ENCODE measurements at places on chromosomes 13 and 19. TPM values are rescaled to one million over a fixed set of nuclear protein-coding genes. Genes with fewer than 3 reads are reported as not detected.

GRCh38 chr13:63433546-63434150 is 2018.0 kb upstream of the PCDH20 start:
- no peak overlapping the region for H3K4me3 ChIP-seq
- H3K36me3 ChIP-seq: no peaks in the 10 kb centered on the region
- no peaks in the 10 kb centered on the region for H3K27me3 ChIP-seq
- no peaks in the 10 kb centered on the region for H3K4me1 ChIP-seq
- no peak for DNase-seq

DNA sequence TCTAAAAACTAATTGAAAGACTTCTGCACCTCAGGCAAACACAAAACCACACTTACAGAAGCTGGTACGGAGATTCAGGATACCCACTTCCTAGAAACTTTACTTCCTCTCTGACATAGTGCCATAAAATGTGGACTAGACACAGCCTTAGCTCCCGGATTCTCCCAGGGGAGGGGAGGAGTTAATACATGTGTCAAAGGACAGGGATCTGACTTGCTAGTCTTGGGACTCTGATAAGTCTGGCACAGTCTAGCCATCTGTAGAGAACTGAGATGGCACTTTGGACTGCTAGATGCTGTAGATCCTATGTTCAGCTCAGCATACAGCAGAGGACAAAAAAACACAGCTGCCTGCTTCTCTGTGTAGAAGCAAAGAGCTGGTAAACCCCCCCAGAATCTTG is 769.8 kb upstream of the MIR17HG start:
- no peaks in the 10 kb centered on the region for H3K27me3 ChIP-seq
- H3K4me3 ChIP-seq: no peak overlapping the region
- H3K4me1 ChIP-seq: no peaks in the 10 kb centered on the region
- no peak overlapping the region for H3K27ac ChIP-seq

GRCh38 chr13:111952814-111953213 is 114.1 kb upstream of the SOX1 start:
- no peak for DNase-seq
- H3K27ac ChIP-seq: no peak overlapping the region
- H3K4me1 ChIP-seq: no peaks in the 10 kb centered on the region
- H3K36me3 ChIP-seq: no peaks in the 10 kb centered on the region

GRCh38 chr19:9427941-9428340 is 7.4 kb downstream of the ZNF266 start:
- no peaks in the 10 kb centered on the region for H3K27me3 ChIP-seq
- no peak overlapping the region for H3K4me3 ChIP-seq
- H3K27ac ChIP-seq: no peak overlapping the region
- DNase-seq: no peak
- no peaks in the 10 kb centered on the region for H3K4me1 ChIP-seq
- peaks cover 20% of the 10 kb centered on the region for H3K36me3 ChIP-seq

- no peaks in the 10 kb centered on the region for H3K36me3 ChIP-seq
- H3K27ac ChIP-seq: no peak overlapping the region
- H3K4me3 ChIP-seq: no peak overlapping the region
- no peaks in the 10 kb centered on the region for H3K4me1 ChIP-seq
- no peaks in the 10 kb centered on the region for H3K27me3 ChIP-seq
Measured at GRCh38 chr13:84377106-84377505, 494.8 kb upstream of the SLITRK1 start.

- no peak overlapping the region for H3K4me3 ChIP-seq
- no peaks in the 10 kb centered on the region for H3K4me1 ChIP-seq
- no peak overlapping the region for H3K27ac ChIP-seq
- H3K36me3 ChIP-seq: no peaks in the 10 kb centered on the region
- no peaks in the 10 kb centered on the region for H3K27me3 ChIP-seq
Measured at GRCh38 chr13:80666782-80667552, 326.0 kb upstream of the SPRY2 start.

GRCh38 chr13:30872685-30873461 is 33.2 kb upstream of the MEDAG start:
- no peak overlapping the region for H3K4me3 ChIP-seq
- H3K4me1 ChIP-seq: peaks cover 2% of the 10 kb centered on the region
- H3K27me3 ChIP-seq: no peaks in the 10 kb centered on the region
- H3K36me3 ChIP-seq: no peaks in the 10 kb centered on the region
- DNase-seq: peak; percentile 87
- peak overlapping the region; percentile 98 for H3K27ac ChIP-seq

DNA sequence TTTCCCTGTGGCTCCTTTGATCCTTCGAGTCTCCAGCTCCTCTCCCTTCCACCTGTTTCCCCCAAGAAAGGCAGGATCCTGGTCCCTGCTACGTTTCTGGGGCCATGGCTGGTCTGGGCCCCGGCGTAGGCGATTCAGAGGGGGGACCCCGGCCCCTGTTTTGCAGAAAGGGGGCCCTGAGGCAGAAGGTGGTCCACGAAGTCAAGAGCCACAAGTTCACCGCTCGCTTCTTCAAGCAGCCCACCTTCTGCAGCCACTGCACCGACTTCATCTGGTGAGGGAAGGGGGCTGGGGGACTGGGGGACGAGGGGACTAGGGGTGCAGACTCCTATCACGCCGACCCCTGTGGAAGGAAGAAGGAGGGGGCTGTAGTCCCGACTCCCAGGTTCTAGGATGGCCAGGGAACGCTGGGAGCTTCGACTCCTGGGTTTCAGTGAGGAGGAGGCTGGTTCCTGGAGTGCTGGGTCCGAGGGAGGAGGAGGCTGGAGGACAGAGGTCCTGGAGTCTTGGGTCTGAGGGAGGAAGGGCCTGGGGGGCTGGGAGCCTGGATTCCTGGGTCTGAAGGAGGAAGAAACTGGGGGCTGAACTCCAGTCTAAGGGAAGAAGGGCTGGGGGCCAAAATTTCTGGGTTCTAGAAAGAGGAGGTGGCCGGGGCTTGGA is 524 bp downstream of the PRKCG start:
- peaks cover 3% of the 10 kb centered on the region for H3K4me1 ChIP-seq
- no peak overlapping the region for H3K4me3 ChIP-seq
- DNase-seq: no peak

DNA sequence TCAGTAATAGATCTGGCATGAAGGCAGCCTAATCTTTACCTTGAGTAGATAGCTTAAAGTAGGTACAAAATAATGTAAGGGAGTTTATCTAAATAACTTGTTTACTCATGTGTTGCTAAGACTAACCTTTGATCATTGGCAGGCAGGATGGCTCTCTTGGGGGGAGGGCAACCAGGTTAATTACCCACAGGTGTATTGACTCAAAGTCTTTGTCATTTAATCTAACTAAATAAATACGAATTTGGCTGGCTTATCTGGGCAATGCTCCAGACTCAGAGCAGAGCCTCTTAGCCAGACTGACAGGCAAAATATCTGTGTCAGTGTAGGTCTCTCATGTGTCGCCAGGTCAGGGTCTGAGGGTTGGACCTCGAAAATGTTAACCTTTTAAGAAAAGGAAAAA is 283.4 kb upstream of the KLHL1 start:
- H3K27ac ChIP-seq: no peak overlapping the region
- H3K27me3 ChIP-seq: no peaks in the 10 kb centered on the region
- H3K4me3 ChIP-seq: no peak overlapping the region

DNA sequence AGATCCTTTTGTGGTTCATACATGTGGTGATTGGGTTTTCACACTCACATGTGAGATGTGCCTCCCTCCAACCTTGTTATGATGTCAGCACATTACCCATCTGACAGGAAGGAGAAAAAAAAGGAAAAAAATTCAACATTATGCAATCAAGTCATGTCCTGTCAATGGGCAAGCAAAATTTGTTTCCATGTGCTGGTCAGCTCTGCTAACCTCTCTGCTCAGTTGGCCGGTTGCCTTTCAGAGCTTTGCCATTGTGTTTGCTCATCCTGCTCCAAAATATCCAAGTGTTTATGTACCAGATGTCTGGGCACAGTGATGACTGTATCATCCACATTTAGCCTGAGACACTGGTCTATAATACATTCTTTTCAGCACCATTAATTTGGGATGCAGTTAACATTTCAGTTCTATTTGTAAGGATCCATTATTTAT is 27.0 kb upstream of the METTL21C start:
- peaks cover 2% of the 10 kb centered on the region for H3K4me1 ChIP-seq
- DNase-seq: no peak
- H3K36me3 ChIP-seq: no peaks in the 10 kb centered on the region
- H3K27ac ChIP-seq: no peak overlapping the region
- peaks cover 1% of the 10 kb centered on the region for H3K27me3 ChIP-seq

DNA sequence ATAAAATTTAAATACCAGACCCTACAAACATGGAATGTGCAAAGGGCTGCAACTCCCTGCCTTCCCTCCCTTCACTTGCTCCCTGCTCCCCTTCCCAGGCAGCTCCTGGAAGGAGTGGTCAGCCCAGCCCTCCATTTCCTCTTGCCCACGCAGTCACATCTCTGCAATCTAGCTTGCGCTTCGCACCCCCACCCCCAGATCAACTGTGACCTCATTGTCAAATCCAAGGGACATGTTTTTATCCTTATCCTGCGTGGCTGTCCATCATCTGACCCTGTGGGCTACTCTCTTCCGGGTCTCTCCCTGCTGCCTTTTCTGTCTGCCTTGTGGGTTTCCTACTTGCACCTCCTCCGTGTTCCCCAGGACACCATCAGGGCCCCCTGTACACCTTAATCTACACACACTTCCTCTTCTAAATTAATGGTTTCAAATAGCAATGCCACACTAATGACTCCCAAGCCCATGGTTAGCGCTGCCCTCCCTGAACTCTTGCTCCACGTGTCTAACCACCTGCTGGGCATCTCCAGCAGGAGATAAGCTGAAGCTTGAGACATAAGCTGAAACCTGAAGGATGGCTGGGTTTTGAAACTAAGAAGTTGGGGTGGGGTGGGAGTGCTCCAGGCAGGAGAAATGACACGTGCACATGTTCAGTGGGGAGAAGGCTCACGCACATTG is 118.3 kb downstream of the USP12 start:
- H3K27ac ChIP-seq: no peak overlapping the region
- H3K36me3 ChIP-seq: peaks cover 3% of the 10 kb centered on the region
- no peak overlapping the region for H3K4me3 ChIP-seq
- no peak for DNase-seq

DNA sequence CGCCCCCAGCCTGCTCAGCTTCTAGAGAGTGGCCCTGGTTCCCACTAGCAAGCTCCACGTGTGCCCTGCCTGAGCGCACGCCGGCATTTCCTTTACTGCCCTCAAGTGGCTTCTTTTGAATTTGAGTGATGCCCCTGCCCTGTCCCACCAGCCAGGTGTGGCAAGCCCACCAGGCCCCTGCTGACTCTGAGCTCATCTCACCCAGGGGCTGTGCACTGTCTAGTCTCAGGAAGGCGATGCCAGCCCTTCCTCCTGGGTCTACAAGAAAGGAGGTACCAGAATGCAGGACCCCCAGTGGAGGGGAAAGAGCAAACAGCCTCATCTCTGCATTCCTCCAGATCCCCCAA is 17.3 kb upstream of the EPHX3 start:
- H3K27ac ChIP-seq: peak overlapping the region; percentile 100
- DNase-seq: no peak
- H3K4me3 ChIP-seq: no peak overlapping the region
- H3K36me3 ChIP-seq: peaks cover 7% of the 10 kb centered on the region
- no peaks in the 10 kb centered on the region for H3K27me3 ChIP-seq

- H3K27ac ChIP-seq: no peak overlapping the region
- H3K4me3 ChIP-seq: no peak overlapping the region
- DNase-seq: no peak
- no peaks in the 10 kb centered on the region for H3K27me3 ChIP-seq
Measured at GRCh38 chr13:112783978-112784371, 94.1 kb downstream of the ATP11A start.

- H3K36me3 ChIP-seq: no peaks in the 10 kb centered on the region
- H3K4me3 ChIP-seq: no peak overlapping the region
- no peaks in the 10 kb centered on the region for H3K4me1 ChIP-seq
- no peaks in the 10 kb centered on the region for H3K27me3 ChIP-seq
Measured at GRCh38 chr13:65074248-65074647, 2155.9 kb downstream of the PCDH9 start.

DNA sequence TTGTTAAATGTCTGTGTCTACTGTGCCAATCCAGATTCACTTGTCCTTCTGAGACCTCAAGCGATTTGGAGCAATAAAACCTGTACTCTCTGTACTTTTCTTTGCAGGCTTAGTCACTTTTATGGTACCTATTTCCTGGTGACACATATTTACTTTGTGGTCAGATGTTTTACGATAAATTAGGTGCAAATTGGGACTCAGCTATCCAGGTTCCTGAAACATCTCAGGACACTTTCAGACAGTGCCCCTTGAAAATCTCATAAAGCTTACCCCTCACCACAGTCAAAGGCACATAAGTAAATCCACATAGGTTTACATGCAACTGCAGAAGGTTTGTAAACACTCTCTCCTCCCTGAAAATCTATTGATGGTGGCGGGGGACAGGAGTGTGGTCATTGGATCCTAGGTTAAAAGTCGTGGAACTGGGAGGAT is 438.8 kb downstream of the EFNB2 start:
- H3K36me3 ChIP-seq: no peaks in the 10 kb centered on the region
- no peaks in the 10 kb centered on the region for H3K4me1 ChIP-seq
- H3K4me3 ChIP-seq: no peak overlapping the region
- H3K27me3 ChIP-seq: no peaks in the 10 kb centered on the region

GRCh38 chr19:39546599-39546998 is 6.6 kb upstream of the EID2 start:
- no peaks in the 10 kb centered on the region for H3K36me3 ChIP-seq
- no peak overlapping the region for H3K27ac ChIP-seq
- no peak for DNase-seq
- H3K27me3 ChIP-seq: no peaks in the 10 kb centered on the region

GRCh38 chr13:34469196-34469986 is 472.7 kb upstream of the NBEA start:
- H3K4me1 ChIP-seq: peaks cover 2% of the 10 kb centered on the region
- H3K27ac ChIP-seq: no peak overlapping the region
- no peak for DNase-seq
- H3K4me3 ChIP-seq: no peak overlapping the region

Gene PRTN3
- not detected for total RNA-seq

Gene AMER2
- not detected for total RNA-seq

Gene SGCG
- 2.6 TPM for total RNA-seq

Gene ZNF442
- 4.5 TPM for total RNA-seq

Gene CYP4F8
- not detected for total RNA-seq

Gene MEDAG
- 146 TPM for total RNA-seq

Gene C19orf67
- total RNA-seq: not detected

Gene CEACAM4
- total RNA-seq: 1.8 TPM

Gene PEAK3
- total RNA-seq: 0.93 TPM

Data from aorta (tissue), 5 donors.